Activated T-helper 1 cell treated with anti-CD3 and anti-CD28 coated beads, Interleukin-2, amount 50 U/mL, for 16 hours (primary cell): ENCODE measurements at places on chromosomes 16 and 17.
A peak's percentile ranks its signal among the peaks of the same experiment; 100 is the strongest.

- DNase-seq = no peak
Measured at GRCh38 chr17:80726558-80727408, 182.1 kb downstream of the RPTOR start.

- no peak for DNase-seq
Measured at GRCh38 chr17:56710986-56711385, 117.5 kb downstream of the NOG start.

GRCh38 chr17:51995797-51996403, 162.6 kb downstream of the CA10 start:
- DNase-seq = no peak

DNA sequence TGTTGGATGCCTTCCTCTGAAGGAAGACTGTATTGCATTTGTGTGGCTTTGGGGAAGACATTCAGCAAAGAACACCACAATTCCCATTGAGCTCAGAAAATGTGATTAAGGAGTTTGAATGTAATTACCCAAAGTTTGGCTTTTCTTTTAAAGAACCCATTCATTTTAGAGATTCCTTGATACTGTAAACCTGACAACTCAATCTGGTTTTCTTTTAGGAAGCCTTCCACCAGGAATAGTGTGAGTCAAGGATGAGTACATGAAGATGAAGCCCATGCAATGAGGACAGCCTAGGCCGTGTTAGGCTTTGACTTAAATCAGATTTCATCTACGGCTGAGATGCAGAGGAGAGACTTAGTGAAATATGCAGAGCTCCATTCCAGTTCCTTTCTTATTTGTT, 271.7 kb upstream of the TBX2 start:
- DNase-seq = no peak

- no peak for DNase-seq
Measured at GRCh38 chr16:28212532-28212873, 738 bp upstream of the XPO6 start.

- no peak for DNase-seq
Measured at GRCh38 chr17:80272366-80272765, 11.7 kb downstream of the RNF213 start.

- no peak for DNase-seq
Measured at GRCh38 chr17:67435786-67436185, 58.7 kb downstream of the PITPNC1 start.

GRCh38 chr16:58338205-58338604, 43.4 kb upstream of the PRSS54 start:
- DNase-seq = no peak

GRCh38 chr16:17219991-17220390, 250.8 kb downstream of the XYLT1 start:
- DNase-seq = no peak

- DNase-seq = peak; percentile 4
Measured at GRCh38 chr16:15482068-15482747, 47.8 kb downstream of the BMERB1 start.

GRCh38 chr16:56257239-56257638, 66.0 kb downstream of the GNAO1 start:
- no peak for DNase-seq

GRCh38 chr17:77899498-77899897, 59.0 kb upstream of the TNRC6C start:
- DNase-seq = no peak

GRCh38 chr17:79784353-79785016, 6.5 kb downstream of the CBX2 start:
- no peak for DNase-seq

- DNase-seq = no peak
Measured at GRCh38 chr16:49836668-49837067, 19.2 kb downstream of the ZNF423 start.

DNA sequence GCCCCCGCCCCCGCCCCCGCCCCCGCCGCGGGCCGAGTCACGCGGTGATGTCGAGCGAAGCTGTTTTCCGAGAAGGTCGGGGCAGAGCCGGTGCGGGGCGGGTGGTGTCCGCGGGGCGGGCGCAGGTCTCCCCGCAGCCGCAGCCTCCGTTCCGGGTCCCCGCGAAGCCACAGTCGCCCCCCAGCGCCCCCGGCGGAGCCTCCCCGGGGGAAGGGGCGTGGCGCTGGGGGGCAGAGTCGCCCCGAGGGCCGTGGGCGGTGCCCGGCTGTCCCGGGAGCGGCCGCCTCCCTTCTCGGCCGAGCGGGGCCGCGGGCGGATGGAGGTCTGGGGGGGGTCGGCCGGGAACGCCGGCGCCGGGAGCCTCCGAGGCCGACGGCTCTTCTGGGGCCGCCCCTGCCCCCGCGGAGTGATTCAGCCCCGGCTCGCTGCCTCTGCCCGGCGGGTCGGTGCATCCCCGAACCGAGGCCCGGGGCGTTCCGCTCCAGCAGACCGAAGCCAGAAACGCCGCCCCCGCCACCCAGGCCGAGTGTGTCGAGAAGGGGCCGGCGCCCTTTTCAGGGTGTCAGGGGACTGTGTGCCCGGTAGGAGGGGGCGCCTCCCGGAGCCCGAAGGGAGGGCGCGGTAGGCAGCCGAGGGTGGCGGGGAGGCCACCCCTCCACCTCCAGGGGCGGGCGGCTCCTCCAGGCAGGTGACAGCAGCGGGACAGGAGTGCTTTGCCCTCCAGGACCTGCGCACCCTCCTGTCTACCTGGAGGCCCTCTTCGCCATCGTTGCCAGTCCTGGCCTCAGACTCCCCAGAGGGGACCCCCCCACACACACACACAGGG, 1.7 kb downstream of the METRNL start:
- DNase-seq = peak; percentile 25

DNA sequence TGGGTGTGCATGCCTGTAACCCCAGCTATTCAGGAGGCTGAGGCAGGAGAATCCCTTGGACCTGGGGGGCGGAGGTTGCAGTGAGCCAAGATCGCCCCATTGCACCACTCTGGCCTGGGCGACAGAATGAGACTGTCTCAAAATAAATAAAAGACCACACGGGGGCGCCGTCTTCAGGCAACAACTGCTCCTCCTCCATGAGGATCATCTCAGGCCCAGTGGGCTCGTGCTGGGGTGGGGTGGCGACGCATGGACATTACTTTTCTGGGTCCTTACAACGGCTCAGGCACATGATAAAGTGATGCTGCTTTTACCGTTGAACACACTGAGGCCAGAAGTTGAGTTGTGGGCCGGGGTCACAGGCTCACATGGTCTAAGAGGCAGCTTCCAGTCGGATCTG, 56.2 kb downstream of the PRMT7 start:
- no peak for DNase-seq

DNA sequence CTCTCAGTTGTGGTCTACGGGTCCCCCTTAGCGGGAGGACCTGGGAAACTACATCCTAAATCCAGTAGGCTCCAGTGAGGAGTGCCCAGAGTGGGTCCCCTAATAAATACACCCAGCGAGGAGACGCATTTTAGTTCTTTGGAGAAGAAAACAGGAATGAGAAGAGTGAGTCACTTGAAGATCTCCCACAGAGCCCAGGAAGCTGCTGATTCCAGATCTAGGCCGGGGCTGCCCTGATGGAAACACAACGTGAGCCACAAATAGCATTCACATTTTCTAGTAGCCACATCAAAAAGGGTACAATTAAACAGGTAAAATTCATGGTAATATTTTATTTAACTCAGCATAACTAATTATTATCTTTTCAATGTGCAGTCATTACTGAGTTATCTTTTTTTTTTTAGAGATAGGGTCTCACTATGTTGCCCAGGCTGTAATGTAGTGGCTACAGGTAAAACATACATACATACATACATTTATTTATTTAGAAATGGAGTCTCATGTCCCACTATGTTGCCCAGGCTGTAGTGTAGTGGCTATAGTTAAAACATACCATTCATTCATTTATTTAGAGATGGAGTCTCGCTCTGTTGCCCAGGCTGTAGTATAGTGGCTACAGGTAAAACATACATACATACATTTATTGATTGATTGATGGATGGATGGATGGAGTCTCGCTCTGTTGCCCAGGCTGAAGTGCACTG, 21.5 kb downstream of the FBXO31 start:
- no peak for DNase-seq

- DNase-seq = no peak
Measured at GRCh38 chr16:88541831-88542616, 28.2 kb upstream of the ZC3H18 start.

- no peak for DNase-seq
Measured at GRCh38 chr17:2044263-2044894, 2.6 kb downstream of the OVCA2 start.

- no peak for DNase-seq
Measured at GRCh38 chr16:624526-625070, 6.2 kb upstream of the WFIKKN1 start.

DNA sequence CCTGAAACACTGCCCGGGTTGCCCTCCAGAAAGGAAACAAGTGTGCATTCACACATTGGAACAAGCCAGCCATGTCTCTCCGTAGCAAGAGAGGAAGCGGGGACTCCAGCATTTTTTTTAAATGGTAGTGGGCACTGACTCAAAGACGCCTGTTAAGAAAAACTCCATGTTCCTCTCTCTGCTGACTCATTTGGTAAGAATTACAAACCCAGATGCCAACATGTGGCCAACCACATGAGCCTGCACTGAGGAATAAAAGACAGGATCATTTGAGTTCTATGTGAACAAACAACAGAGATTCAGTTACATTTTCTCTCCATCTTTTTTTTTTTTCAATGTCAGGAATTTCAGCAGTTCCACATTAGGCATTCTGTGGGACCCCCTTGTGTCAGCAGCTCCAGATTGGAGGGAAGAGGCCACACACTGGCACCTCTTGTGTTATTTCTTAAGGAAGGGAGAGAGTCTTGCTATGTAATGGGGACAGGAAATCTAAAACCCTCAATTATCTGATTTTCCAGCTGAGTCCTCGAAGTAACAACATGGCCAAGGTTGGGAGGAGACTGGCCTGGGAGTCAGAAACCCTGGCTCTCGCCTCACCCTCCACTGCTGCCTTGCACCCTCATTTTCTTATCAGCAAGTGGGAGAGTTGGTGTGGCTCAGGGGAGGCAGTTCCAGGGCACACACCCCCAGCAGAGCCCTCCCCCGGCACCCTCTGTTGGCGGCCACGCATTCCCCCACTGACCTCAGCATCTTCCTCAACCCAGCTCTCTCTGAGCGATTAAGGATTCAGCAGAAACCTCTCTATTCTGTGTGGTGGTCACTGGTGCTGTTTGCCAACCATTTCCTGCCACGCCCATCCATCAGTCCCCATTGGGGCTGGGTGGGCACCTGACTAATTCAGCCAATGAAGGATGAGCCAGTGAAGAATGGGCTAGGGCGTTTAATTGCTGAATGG, 173.0 kb downstream of the FOXL1 start:
- no peak for DNase-seq

- DNase-seq = no peak
Measured at GRCh38 chr17:81404558-81405165, 9.4 kb downstream of the BAHCC1 start.

- no peak for DNase-seq
Measured at GRCh38 chr17:73480740-73481139, 163.5 kb downstream of the SDK2 start.

- DNase-seq = no peak
Measured at GRCh38 chr16:72937916-72938794, 109.8 kb downstream of the ZFHX3 start.

DNA sequence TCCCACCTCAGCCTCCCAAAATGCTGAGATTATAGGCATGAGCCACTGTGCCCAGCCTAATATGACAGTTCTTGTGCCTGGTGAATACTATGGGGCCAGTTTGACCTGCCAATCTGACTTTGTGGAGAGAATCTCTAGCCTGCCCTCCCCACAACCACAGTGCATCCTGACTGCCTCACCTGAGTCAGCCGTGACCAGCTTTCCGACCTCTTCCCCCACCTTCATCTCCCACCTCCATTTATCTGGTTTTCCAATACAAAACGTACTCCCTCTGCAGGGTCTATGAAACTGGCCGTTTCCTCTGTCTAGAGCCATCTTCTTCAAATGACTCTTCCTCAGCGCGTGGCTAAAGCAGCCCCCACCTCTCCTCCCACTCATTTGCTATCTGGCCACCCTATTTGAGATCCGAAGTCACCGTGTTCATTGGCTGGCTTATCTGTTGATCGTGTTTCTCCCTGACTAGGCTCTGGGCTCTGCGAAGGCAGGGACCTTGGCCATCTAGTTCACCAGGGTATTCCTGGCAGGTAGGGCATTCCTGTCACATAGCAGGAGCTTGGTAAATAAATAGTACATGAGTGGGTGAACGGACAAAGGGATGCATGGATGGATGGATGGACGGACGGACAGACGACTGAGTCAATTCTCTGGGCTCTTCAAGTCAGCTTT, 22.3 kb upstream of the PLLP start:
- DNase-seq = no peak

DNA sequence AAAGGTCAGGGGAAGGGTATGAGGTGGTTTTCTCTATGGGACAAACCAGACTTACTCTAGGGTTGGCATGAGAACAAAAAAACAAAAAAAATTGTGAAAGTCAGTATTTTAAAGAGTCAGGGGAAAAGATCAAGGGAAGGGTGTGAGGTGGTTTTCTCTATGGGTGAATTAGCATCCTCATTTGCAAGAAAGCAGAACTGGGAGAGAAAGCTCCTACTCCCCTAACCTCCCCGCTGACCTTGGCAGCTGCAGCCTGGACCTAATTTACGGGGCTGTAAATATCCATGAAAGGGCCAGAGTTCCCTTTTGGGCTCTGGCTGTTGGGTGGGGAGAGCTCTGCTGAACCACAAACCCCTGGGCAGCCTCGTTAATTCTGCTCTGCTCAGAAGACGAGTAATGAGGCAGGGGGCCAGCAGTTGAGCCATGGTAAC, 10.6 kb downstream of the RHBDL3 start:
- DNase-seq = no peak

DNA sequence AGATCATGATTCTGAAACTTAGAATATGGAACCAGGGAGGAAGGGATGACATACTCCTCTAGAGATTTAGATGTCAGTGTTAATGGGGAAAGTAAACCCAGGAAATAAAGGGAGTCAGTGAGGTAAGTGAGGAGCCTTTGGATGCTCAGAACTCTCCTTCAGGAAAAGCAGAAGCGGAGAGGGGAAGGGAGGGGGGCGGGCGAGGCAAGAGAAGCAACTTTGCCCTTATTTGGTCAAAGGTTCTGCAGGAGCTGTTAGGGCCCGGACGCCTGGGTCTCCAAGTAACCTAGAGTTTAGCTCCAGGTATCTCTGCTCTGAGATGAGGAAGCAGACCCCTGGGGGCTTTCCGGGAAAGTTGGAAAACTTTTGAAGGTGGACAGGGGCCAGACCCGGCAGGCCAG, 1.3 kb downstream of the PFN1 start:
- no peak for DNase-seq

- no peak for DNase-seq
Measured at GRCh38 chr16:7025616-7026190, 306.9 kb upstream of the RBFOX1 start.

- peak; percentile 13 for DNase-seq
Measured at GRCh38 chr16:70430667-70431536, 8.0 kb downstream of the ST3GAL2 start.

DNA sequence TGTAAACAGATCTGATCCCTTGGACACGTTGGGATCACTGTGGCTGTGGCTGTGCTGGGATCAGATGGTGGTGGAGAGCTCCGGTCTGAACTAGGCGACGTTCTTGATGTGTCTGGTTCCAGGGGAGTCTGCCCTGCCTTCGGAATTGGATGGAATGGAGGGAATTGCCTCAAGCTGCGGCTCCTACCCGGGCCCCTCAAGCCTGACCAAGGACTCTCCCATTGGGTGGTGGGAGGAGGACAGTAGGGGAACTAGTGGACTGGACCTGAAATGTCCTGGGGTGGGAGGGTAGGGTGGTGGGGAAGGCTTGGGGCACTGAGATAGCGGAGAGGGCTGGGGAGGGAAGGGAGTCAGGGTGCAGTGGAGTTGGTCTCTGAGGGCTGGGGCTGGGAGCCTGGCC, 3.2 kb upstream of the UBALD1 start:
- DNase-seq = no peak
